Suprapubic skin (tissue), 4 donors: ENCODE measurements at places on chromosomes 1 and 21.
A peak's percentile ranks its signal among the peaks of the same experiment; 100 is the strongest.

- peak within 1 kb of the TSS; percentile 12 for H3K4me3 ChIP-seq
- peak within 1 kb of the TSS; percentile 42 for H3K27ac ChIP-seq
- peaks cover 80% of the 10 kb centered on the region for H3K27me3 ChIP-seq
- DNase-seq = peak; percentile 58
- no peaks in the 10 kb centered on the region for H3K36me3 ChIP-seq
These were observed at the start of gene TSPEAR for GRCh38 chr21:44711327-44712202. TSPEAR (minus strand) TSS chr21:44711572; CDS start chr21:44711514, 58 bp downstream.

DNA sequence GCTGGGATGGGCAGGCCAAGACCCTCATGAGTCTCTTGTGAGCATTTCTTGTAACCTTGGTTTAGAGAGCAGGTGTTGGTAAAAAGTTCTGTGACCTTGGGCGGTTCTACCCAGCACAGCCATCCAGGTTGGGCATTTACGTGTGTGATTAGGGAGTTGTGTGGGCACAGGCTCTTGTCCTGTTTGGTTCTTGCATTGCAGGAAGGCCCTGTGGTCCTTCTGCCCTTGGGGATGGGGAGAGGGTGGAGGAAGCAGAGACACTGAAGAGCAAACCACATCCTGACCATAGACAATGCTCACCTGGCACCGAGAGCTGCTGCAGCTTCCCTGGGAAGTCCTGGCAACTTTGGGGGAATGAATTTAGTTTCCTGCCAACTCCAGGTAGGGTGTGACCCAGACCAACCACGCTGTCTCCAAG, 25.6 kb downstream of the RNF187 start:
- DNase-seq = no peak
- H3K36me3 ChIP-seq = no peaks in the 10 kb centered on the region
- no peak overlapping the region for H3K4me3 ChIP-seq
- H3K27me3 ChIP-seq = peaks cover 8% of the 10 kb centered on the region

DNA sequence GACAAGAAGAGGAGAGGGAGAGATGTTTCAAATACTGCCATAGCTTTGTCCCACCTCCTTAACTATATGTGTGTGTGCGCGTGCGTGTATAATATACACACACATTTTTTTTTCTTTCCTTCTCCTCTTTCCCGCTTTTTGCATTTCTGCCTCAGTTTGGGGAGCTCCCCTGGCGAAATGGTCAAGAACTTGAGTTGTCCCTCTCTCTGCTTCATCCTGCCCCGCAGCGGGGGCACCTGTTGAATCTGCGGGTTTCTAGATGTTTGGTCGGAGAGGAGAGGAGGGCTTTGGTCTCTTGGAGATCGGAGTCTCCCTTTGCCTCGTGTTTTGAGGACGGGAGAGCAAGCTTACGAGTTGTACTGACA, 504 bp downstream of the SCCPDH start:
- peaks cover 16% of the 10 kb centered on the region for H3K36me3 ChIP-seq
- H3K27ac ChIP-seq = peak overlapping the region; percentile 87
- no peak for DNase-seq
- no peaks in the 10 kb centered on the region for H3K27me3 ChIP-seq
- peak overlapping the region; percentile 89 for H3K4me3 ChIP-seq

- no peaks in the 10 kb centered on the region for H3K4me1 ChIP-seq
- no peak overlapping the region for H3K27ac ChIP-seq
- H3K27me3 ChIP-seq = no peaks in the 10 kb centered on the region
- DNase-seq = no peak
- peaks cover 13% of the 10 kb centered on the region for H3K36me3 ChIP-seq
- no peak overlapping the region for H3K4me3 ChIP-seq
These were observed 57.9 kb downstream of the PHTF1 start for GRCh38 chr1:113701429-113701828.
